ENCODE measurements at places on chromosomes 5 and 9.

DNA sequence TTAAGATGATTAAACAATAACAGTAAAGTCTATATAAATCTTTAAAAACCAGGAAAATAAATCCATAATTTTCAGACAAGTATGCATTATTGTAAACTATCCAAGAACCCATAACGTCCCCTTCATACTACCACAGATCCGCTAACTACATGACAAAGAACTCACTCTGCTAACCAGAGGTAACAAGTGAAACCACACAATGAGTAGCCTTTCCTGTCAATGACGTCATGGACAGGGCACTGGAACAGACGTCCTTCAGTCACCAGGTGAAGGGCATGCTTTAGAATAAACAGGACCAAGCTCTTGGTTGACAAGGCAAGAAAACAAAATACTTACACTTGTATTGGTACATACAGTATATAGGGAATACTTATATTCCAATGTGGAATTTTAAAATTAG, 45.2 kb downstream of the RNF130 start:
- no peak for DNase-seq

DNA sequence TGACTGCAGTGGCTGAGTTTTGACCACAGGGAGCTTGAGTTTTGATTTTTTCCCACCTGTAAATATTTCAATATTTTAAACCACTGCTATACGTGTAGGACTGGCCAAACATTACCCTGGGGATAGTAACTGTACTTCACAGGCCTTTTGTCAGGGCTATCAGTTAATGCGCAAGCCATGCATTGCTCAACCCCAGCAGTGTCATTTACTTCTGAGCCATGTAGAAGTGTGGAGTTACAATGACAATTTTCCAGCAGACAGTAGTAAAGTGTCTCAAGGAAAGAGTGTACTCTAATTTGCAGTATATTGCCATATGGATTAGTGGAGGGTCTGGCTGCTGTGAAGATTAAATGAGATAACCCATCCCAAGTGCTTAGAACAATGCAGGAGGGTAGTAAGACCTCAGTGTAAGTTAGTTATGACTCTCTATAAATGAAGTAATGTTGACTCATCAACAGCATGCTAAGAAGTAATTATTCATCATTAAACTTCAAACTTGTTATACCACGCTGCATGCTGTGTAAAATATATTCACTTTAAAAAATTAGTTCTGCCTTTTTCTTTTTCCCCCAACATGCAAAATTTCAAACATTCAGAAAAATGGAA, 489.2 kb downstream of the KDM4C start:
- DNase-seq = no peak

DNA sequence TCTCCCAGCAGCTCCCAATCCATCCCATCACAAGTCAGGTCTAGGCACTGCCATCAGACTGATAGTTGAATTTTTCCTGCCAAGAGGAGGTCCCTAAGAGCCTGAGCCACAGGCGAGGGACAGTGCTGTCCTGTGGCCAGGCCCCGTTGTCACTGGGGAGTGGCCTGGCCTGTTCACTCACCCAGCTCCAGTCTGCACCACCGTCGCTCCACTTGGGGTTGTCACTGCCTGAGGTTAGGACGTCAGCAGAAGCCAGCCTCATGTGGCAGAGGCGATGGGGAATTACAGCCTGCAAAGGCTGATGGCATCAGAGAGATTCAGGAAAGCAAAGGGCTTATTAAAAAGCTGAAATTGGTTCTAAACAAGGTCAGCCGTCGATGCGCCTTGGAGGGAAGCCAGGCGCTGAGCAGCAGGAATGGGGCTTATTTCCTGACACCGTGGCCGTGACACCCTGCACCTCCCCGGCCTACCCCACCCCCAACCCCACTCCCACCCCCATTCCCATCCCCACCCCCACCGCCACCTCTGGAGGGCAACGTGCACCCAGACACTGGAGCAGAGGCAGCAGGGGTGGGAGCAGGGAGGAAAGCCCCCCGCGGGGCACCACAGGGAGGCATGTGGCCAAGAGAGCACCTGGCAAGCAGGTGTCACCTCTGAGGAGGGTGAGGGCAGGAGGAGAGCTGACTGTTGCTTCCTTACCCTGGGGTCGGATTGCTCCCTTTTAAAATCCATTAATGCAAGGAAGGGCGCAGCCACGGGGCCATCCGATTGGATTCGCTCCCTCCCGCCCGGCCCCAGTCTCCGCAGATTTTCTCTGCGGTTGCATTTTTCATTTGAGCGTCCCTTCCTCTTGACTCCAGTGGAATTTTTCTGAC, 3.1 kb upstream of the DBH start:
- DNase-seq = no peak

DNA sequence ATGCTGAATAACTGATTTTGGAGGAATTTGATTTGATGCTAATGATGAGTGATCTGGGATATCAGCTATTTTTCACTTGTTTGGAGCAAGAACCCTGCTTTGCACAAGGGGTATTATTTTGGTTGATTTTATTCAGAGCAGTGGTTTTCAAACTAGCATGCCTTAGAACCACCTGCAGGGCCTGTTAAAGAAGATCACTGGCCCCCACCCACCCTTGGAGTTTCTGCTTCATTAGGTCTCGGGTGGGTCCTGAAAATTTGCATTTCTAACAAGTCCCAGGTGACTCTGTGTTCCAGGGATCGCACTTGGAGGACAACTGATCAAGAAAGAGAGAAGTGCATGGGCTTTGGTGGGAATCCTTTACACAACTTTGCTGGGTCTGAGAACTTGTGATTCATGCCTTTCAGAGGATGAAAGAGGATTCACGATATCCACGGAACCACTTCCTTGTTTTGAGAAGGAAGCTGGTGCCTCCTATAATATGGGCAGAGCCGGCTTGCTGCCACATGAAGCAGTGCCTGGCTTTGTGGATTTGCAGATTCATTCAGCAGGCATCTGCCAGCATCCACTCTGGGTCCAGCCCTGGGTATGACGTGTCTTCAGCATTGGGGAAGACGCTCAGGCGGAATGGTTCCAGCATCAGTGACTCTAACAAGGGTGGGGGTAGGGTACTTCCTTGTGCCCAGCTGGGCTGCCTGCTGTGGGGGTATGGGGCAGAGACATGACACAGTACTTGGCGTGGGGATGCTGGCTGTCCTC, 106.6 kb upstream of the PITX1 start:
- no peak for DNase-seq

- peak; percentile 2 for DNase-seq
Observed at GRCh38 chr5:54944364-54944763, 41.0 kb downstream of the ESM1 start.

DNA sequence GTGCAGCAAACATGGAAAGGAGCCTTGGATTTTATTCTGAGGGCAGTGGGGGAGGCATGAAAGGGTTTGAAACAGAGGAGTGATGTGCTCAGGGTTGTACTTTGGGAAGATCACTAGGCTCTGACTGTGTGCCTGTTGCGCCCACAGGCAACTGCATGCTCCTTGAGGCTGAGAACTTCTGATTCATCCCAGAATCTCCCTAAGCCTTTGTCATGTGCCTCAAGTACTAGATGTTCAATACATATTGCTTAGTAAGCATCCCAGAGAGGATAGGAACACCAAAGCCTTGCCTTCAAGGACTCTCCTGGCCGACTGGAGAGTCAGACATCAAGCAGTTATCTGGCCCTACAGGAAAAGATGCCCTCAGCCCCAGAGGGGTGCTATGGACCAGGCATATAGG, 54.1 kb downstream of the ARHGEF37 start:
- DNase-seq = no peak

DNA sequence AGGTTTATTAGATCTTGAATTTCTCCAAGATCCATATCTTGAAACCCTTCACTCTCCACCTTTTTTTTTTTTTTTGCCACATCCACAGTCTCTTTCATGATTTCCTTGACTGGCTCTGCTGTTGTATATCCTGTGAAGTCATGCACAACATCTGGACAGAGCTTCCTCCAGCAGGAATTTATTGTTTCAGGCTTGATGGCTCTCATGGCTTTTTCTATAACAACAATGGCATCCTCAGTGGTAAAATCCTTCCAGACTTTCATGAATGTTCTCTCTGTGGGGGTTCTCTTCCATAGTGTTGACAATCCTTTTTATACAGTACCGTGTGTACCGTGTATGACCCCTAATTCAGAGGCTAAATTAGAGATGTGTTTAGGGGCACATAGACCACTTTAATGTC, 24.0 kb downstream of the RANBP17 start:
- no peak for DNase-seq

Measured in stimulated activated CD8-positive, alpha-beta memory T cell treated with anti-CD3 and anti-CD28 coated beads, Interleukin-2, amount 100 ng/mL, for 1 hour (primary cell).